ENCODE measurements at places on chromosomes 2 and 18. TPM values are rescaled to one million over a fixed set of nuclear protein-coding genes. Genes with fewer than 3 reads are reported as not detected.

DNA sequence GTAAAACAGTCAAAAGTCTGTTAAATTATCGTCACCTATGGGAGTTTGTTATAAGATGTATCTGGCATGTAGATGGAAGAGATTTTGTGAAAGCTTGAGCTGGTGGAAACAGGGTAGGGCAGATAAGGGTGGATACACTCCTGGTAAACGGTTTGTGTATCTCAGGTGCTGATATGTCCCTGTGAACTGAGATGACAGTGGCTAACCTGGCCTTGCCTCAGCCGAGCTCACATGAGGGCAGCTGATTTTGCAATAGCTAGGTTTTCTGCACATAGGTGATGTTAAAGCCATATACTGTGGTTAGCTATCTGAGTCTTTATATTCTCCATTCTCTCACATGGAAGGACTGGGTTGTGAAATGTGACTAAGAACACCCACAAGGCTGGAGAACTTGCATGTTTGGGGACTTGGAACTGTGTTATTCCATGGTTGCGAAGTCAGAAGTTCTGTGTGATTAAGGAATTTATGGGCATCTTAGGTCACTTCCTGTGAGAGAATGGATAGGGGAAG lies 205.1 kb downstream of the TPGS2 start:
- no peak for DNase-seq

GRCh38 chr2:17791817-17792130 lies 24.5 kb upstream of the MSGN1 start:
- DNase-seq, result no peak

- no peak for DNase-seq
Observed at GRCh38 chr2:36420569-36421181, 65.1 kb downstream of the CRIM1 start.

EVA1A gene
- 18.4 TPM for total RNA-seq

ELAC1 gene
- total RNA-seq, result 7.5 TPM

SLC30A3 gene
- not detected for total RNA-seq

SALL3 gene
- total RNA-seq, result not detected

SERPINB10 gene
- not detected for total RNA-seq

GRCh38 chr2:148524519-148524919 lies 120.0 kb upstream of the EPC2 start:
- DNase-seq, result no peak

GRCh38 chr18:60147323-60147722 lies 225.3 kb downstream of the MC4R start:
- no peak for DNase-seq

DNA sequence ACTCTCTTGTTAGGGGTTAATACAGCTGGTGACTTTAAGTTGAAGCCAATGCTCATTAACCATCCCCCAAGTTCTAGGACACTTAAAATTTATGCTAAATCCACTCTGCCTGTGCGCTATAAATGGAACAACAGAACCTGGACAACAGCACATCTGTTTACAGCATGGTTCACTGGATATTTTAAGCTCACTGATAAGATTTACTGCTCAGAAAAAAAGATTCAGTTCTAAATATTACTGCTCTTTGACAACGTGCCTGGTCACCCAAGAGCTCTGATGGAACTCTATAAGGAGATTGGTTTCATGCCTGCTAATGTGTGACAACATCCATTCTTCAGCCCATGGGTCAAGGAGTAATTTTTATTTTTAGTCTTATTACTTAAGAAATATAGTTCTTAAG lies 27.5 kb downstream of the RNF103 start:
- DNase-seq, result no peak

ALPI gene
- not detected for total RNA-seq

DNA sequence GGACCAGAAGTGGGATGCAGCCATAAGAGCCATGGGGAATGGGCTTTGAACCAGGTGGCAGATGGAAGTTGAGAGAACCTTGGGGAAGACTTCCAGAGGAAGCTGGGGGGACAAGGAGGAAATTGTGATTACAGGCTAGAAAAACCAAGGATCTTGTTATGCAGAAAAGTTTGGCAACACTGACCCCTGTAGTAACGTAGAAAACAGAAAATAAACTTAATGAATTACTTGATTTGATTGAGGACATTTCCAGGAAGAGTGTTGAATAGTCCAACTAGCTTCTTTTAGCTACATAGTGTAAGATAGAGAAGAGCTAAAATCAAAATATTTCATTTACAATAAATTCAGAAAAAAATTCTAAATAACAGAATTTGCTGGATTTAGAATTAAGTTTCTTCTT lies 91.9 kb upstream of the GPC1 start:
- DNase-seq, result no peak

- DNase-seq, result no peak
Observed at GRCh38 chr2:191687867-191688266, 9.9 kb downstream of the NABP1 start.

MBP gene
- 22.0 TPM for total RNA-seq

GRCh38 chr18:10245846-10246175 lies 208.6 kb upstream of the APCDD1 start:
- no peak for DNase-seq

DNA sequence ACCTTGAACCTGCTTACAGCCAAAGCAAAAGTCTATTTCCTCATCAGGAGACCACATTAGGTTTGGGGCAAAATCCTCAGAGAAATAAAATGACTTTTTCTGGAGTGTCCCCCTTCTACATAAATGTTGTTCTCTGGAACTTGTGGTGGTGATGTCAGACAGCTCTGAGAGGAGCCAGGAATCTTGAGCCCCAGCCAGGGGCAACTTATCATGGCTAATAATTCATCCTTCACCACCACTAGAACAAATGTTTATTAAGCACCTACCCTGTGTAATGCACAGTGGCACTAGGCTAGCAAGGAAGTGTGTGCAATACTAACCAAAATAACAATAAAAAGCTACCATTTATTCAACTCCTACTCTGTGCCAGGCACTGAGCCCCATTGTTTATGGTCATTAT lies 9.0 kb upstream of the BMP10 start:
- no peak for DNase-seq

DNA sequence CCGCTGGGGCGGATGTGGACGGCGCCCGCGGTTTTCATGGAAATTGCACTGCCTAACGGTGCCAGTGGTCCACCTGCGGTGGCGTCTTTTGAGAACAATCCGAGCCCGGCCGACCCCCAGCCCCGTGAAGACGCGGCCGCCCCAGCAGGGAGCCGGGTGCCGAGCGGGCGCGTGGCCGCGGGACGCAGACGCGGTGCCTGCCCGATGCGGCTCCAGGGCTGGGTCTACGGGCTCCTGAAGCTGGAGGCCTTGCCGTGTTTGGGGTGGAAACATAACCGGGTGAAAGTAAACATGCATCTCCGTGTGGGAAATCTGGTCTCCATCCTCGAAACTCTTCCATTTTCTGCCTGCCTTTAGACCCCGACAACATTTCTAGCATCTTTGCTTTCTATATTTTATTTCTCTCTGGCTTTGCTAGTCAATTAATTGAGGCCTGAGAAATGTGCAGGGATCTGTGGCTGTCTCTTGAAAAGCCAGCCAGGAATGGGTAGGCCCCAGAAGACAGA lies 572 bp downstream of the INPP4A start:
- DNase-seq, result no peak

DNA sequence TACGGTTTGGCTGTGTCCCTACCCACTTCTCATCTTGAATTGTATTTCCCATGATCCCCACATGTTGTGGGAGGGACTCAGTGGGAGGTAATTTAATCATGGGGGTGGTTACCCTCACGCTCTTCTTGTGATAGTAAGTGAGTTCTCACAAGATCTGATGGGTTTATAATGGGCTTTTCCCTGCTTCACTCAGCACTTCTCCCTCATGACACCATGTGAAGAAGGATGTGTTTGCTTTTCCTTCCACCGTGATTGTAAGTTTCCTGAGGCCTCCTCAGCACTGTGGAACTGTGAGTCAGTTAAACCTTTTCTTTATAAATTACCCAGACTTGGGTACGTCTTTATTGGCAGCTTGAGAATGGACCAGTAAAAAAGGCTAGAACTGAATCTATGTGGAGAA lies 750.0 kb upstream of the ID2 start:
- DNase-seq, result no peak

CFAP210 gene
- total RNA-seq, result 0.09 TPM
